ENCODE measurements at places on chromosomes 2 and 18.

DNA sequence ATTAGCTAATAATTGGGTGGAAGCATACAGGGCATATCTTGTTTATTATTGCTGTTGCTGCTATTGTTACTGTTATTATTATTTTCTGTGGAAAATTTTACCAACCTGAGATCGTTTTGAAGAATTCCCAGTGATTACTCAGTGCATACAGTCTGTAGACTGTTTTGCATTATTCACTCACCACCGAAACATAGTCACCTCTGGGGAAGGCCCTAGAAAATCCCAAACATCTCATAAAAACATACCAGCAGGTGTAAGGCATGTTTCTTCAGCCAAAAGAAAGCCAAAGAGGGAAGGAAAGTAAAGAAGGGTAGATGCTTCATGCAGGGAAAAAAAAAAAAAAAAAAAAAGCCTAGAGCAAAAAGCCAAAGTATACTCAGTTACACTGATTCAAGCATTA, 647.7 kb downstream of the BCL11A start:
- no peak for DNase-seq

GRCh38 chr2:127675331-127676261, at the start of gene LIMS2:
Gene LIMS2 (minus strand): TSS chr2:127675530. CDS start chr2:127675024, 506 bp downstream.
- no peak for DNase-seq

- DNase-seq: no peak
Observed at GRCh38 chr2:213238753-213239495, 45.3 kb upstream of the SPAG16 start.

- no peak for DNase-seq
Observed at GRCh38 chr2:101883860-101884259, 107.9 kb upstream of the IL1R2 start.

GRCh38 chr2:98772536-98772935, 41.6 kb upstream of the MGAT4A start:
- DNase-seq: no peak

DNA sequence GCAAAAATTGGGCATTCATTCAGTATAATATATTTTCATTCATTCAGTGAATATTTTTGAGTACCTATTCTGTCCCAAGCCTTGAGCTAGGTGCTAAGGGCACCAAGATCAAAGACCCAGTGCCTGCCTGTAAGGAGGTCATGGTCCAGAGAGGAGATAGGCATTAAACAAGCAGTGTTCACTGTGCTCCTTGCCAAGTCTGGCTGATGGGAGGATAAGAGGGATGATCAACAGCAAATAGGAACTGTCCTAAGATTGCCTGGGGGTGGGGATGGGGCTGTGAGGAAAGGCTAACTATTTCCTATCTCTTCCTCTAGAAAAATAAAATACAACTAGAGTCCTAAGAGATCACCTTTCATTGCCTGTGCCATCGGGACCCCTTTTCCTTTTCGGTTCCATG, 60.4 kb downstream of the SETBP1 start:
- DNase-seq: no peak

DNA sequence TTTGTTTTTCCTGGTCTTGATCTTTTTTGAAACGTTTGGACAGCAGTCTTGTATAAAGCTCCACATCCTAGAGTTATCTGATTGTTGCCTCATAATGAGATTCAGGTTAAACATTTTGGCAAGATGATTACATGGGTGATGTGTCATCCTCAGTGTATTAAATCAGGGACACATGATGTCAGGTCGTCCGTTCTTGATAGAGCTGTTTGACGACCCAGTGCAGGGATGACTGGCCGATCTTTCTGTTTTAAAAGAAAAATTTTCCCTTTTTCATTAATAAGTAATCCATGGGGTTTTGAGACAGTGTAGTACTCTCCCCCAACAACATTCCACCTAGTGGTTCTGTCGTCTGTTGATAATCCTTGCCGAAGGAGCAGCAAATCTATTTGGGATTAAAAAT, 44.5 kb upstream of the SERPINB2 start:
- DNase-seq: no peak

DNA sequence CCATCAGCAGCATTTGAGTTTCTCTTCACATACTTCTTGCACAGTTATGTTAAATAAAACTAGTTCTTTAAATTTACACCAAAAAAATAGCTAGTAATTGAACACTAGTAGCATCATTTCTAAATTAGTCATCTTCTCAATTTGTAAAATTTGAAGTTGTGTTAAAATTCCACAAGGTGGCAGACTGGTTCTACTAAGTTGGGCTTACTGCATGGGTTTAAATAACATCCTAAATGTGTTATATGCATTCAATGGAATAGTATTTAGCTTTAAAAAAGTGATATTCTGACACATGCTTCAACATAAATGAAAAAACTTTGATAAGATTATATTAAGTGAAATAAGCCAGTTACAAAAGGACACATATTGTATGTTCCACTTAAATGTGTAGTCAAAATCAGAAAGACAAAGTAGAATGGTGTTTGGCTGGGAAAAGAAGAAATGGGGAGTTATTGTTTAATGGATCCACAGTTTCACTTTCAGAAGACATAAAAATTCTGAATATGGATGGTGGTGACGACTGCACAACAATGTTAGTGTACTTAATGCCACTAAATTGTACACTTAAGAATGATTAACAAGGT, 28.7 kb upstream of the RPRD1A start:
- no peak for DNase-seq

DNA sequence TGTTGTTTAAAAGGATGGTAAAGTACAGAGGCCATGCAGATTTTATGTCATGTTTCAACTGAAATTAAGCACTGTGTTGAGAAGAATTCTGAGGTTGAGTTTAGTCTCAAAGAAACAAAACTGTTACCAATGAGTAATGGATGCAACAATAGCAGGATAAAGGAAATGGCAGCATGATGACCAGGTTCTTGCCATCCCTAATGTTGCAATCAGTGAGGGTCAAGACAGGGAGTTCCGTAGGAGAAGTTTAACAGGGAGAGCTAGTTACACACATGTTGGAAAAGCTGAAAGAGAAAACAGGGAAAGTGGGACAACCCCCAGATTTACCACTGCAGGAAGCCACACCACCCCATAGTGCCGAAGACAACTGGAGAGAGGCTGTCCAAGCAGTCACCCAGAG, 343.8 kb upstream of the EPHA4 start:
- DNase-seq: no peak
